ENCODE measurements at places on chromosomes 4 and X. TPM values are rescaled to one million over a fixed set of nuclear protein-coding genes. Genes with fewer than 3 reads are reported as not detected.

Gene HMX1
- total RNA-seq, result 0.16 TPM

Gene SPACA5
- total RNA-seq, result not detected

Gene SYTL5
- 0.40 TPM for total RNA-seq

Gene SLC49A3
- total RNA-seq, result not detected

Gene TBC1D9
- total RNA-seq, result 5.9 TPM

Gene ARR3
- not detected for total RNA-seq

Data from A549 treated with ZK216348 at 1 μM for 4 hours (cell line).